Left ventricle myocardium inferior (tissue), 1 donor: ENCODE measurements at places on chromosomes 13 and 19. TPM values are rescaled to one million over a fixed set of nuclear protein-coding genes. Genes with fewer than 3 reads are reported as not detected.

GRCh38 chr13:51240958-51241357, 18.8 kb downstream of the FAM124A start:
- no peaks in the 10 kb centered on the region for H3K36me3 ChIP-seq
- no peak overlapping the region for H3K4me3 ChIP-seq
- peak overlapping the region; percentile 48 for H3K27ac ChIP-seq

- no peak overlapping the region for H3K4me3 ChIP-seq
- no peak for DNase-seq
- peak overlapping the region; percentile 99 for H3K27ac ChIP-seq
- H3K27me3 ChIP-seq, result no peaks in the 10 kb centered on the region
- peaks cover 37% of the 10 kb centered on the region for H3K4me1 ChIP-seq
- peaks cover 31% of the 10 kb centered on the region for H3K36me3 ChIP-seq
These were observed 1.5 kb upstream of the UPF3A start for GRCh38 chr13:114279758-114280355.

GRCh38 chr13:40980461-40980860, 38.7 kb downstream of the ELF1 start:
- no peaks in the 10 kb centered on the region for H3K27me3 ChIP-seq
- DNase-seq, result no peak
- H3K4me3 ChIP-seq, result peak overlapping the region; percentile 58
- H3K4me1 ChIP-seq, result peaks cover 100% of the 10 kb centered on the region
- H3K27ac ChIP-seq, result peak overlapping the region; percentile 86

GRCh38 chr13:50991579-50992521, 82.3 kb downstream of the RNASEH2B start:
- no peaks in the 10 kb centered on the region for H3K27me3 ChIP-seq
- no peak for DNase-seq
- no peaks in the 10 kb centered on the region for H3K36me3 ChIP-seq
- H3K27ac ChIP-seq, result peak overlapping the region; percentile 23
- peaks cover 27% of the 10 kb centered on the region for H3K4me1 ChIP-seq
- H3K4me3 ChIP-seq, result no peak overlapping the region

DNA sequence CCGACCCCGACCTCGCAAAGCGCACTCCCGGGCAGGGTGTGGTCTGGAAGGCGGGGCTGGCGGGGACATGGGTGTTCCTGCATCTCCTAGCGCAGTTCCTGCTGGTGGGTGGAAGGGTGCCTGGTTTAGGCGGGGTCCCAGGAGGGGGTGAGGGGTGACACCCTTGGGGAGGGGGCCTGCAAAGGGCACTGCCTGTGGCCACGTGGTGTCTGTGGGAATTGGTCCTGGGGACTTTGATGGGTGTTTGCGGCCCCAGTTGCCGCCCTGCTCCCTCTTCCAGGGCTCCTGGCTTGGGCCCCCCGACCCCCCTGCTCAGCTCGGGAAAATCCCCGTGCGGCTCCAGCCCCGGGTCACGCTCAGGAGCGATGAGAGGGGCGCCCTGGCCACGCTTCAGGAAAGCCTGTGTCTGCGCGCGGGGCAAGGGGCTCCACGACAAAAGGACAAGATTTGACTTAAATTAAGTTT, 19.1 kb downstream of the WTIP start:
- DNase-seq, result peak; percentile 18
- H3K4me1 ChIP-seq, result peaks cover 33% of the 10 kb centered on the region
- peaks cover 35% of the 10 kb centered on the region for H3K36me3 ChIP-seq
- H3K27ac ChIP-seq, result peak overlapping the region; percentile 60
- H3K27me3 ChIP-seq, result no peaks in the 10 kb centered on the region

DNA sequence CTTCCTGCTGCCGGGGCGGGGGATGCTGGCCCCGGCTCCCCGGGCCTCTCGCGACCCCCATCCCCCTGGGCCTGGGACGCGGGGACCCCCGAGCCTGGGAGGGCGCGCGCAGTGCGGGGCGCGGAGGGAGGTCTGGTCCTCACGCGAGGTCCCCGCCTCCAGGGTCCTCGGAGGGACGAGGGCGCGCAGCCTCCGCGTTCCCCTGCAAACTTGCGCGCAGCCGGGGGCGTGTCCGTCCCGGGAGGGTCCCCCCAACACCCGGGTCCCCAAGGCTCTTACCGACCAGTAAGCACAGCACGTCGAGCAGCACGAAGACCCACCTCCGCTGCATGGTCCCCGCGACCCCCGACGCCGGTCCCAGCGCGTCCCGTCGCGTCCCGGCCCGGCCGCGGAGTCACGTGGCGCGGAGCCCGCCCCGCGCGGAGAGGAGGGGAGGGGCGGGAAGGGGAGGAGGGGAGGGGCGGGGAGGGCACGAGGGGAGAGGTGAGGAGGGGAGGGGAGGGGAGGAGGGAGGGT, at the start of gene PLPP2:
PLPP2 (minus strand) TSS at position 398 of the 516 bp plus-strand sequence; CDS start at position 331, 67 bp downstream.
- no peak for DNase-seq
- no peak within 1 kb of the TSS for H3K27ac ChIP-seq
- H3K36me3 ChIP-seq, result no peaks in the 10 kb centered on the region
- peak within 1 kb of the TSS; percentile 58 for H3K4me3 ChIP-seq
- peaks cover 77% of the 10 kb centered on the region for H3K27me3 ChIP-seq

GRCh38 chr13:21980049-21980448, 309.2 kb downstream of the FGF9 start:
- H3K27me3 ChIP-seq, result no peaks in the 10 kb centered on the region
- no peak overlapping the region for H3K27ac ChIP-seq
- H3K4me1 ChIP-seq, result no peaks in the 10 kb centered on the region
- H3K4me3 ChIP-seq, result no peak overlapping the region

DNA sequence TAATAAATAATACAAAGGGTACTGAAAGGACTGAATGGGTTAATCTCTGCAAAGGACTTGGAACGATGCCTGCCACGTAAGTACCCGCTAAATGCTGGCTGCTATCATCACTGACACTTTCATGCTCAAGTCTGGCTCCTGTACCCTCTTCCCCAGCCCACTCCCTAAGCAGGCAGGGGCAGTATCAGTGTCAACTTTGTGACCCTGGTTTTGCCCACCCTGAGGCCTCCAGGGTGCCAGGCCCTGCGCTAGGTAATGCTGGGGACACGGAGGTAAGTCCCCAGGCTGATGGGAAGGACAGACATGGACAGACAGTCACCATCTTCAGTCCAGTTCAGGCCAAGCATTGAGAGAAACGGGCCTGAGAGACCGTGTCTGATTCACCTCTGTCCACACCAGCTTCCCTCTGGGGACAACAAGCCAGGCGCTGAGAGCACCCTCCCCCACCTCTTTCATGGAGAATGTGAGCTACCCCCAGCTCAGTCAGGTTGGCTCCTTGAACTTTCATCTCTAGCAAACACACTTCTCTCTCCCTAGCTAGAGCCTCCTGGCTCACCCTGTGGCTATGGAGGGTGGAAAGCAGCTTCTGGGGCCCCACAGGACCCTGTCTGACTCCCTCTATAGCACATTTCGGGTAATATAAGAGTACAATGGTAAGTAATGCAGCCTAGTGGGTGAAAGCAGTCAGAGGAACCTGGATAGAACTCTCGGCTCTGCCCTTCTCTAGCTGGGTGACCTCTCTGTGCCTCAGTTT, 800 bp downstream of the ETFB start:
- H3K4me3 ChIP-seq, result peak overlapping the region; percentile 86
- DNase-seq, result no peak
- no peaks in the 10 kb centered on the region for H3K36me3 ChIP-seq
- H3K27me3 ChIP-seq, result no peaks in the 10 kb centered on the region
- H3K27ac ChIP-seq, result peak overlapping the region; percentile 97

DNA sequence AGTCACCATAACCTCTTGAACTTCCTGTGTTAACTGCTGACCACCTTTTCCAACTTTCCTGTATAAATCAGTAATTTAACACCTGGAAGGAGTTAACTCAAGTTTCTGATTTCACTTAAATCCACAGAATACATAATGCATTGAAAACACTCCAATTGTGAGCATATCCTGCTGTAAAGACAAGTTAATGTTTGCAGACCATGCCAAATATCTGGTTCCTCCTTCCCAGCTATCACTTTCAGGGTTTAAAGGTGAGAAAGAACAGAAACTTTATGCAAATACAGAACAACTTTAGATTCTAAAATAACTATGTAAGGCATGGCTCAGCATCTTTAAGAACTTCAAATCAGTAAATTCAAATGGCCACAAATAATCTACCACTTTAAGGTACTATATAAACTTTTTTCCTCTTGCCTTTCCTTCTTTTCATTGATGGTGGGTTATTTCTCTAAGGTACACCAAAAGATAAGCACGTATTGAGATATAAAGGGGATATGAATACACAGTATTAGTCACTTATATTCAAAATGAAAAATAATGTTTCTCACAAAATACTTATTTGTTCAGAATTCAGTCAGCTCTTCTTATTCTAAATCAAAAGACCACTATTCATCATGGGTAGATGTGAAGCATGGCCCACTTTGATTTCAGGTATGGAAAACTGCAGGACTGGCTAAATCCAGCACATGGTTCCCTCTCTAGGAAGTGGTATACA, 6.6 kb upstream of the TPTE2 start:
- DNase-seq, result no peak
- peaks cover 22% of the 10 kb centered on the region for H3K27me3 ChIP-seq
- no peaks in the 10 kb centered on the region for H3K36me3 ChIP-seq
- H3K4me1 ChIP-seq, result peaks cover 3% of the 10 kb centered on the region

- no peaks in the 10 kb centered on the region for H3K36me3 ChIP-seq
- H3K27me3 ChIP-seq, result peaks cover 23% of the 10 kb centered on the region
These were observed 13.8 kb downstream of the TIMM13 start for GRCh38 chr19:2413629-2414028.

GRCh38 chr13:20553311-20553710, 13.6 kb upstream of the IFT88 start:
- no peak overlapping the region for H3K4me3 ChIP-seq
- no peaks in the 10 kb centered on the region for H3K27me3 ChIP-seq
- no peaks in the 10 kb centered on the region for H3K36me3 ChIP-seq
- DNase-seq, result no peak

DNA sequence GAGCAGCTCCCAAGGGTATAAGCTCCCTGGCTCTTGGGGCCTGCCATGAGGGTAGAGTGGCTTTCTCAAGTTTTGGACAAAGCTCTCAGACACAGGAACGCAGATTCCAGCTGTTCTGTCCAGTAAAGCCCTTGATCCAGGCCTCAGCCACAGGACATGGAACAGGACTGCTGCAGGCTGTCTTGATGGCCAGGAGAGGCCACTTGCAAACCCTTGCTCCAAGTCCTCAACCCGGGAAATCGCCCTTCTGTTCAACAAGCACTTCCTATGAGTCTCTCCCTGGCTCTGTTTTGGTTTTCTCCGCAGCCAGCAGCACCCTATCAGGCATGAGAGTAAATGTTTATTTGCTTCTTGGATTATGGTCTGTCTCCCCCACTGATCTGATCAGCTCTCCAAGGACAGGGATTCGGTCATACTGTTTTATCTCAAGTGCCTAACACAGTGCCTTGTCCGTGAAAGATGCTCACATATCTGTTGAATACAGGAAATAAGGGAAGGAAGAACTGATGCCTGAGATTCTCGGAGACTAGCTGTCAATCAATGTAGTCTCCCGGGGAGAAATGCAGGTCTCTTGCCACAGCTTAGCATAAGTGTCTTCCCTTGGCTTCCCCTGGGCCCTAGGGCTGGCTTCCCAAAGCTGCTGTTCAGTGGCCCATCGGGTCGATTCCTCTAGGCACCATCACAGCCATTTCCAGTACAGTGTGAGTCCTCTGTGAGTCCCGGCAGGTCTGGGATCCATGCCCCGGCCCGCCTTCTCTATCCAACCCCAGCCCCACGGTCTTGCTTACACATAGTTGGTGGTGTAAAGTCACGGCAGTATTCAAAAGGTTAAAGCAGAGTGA, 90.8 kb downstream of the TSHZ3 start:
- no peaks in the 10 kb centered on the region for H3K36me3 ChIP-seq
- H3K27ac ChIP-seq, result no peak overlapping the region
- H3K27me3 ChIP-seq, result peaks cover 59% of the 10 kb centered on the region
- no peak for DNase-seq

DNA sequence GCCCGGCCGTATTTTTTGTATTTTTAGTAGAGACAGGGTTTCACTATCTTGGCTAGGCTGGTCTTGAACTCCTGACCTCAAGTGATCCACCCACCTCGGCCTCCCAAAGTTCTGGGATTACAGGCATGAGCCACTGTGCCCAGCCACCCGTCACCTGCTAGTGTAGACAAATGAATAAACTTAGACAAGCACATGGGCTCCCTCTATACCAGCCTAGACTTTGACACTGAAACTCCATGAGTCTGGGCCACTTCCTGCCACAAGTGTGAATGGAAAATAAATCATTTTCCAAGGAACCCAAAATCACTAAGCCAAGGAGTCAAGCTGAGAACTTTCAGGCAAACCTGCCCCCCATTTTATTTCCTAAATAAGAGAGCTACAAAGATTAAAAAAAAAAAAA, 27.0 kb upstream of the TPT1 start:
- peaks cover 12% of the 10 kb centered on the region for H3K36me3 ChIP-seq
- H3K27ac ChIP-seq, result no peak overlapping the region
- H3K27me3 ChIP-seq, result no peaks in the 10 kb centered on the region
- no peak for DNase-seq
- peaks cover 42% of the 10 kb centered on the region for H3K4me1 ChIP-seq

- H3K27ac ChIP-seq, result no peak overlapping the region
- H3K36me3 ChIP-seq, result no peaks in the 10 kb centered on the region
- no peaks in the 10 kb centered on the region for H3K4me1 ChIP-seq
- H3K27me3 ChIP-seq, result no peaks in the 10 kb centered on the region
- no peak for DNase-seq
These were observed 104.2 kb downstream of the SLITRK6 start for GRCh38 chr13:85694992-85695391.

DNA sequence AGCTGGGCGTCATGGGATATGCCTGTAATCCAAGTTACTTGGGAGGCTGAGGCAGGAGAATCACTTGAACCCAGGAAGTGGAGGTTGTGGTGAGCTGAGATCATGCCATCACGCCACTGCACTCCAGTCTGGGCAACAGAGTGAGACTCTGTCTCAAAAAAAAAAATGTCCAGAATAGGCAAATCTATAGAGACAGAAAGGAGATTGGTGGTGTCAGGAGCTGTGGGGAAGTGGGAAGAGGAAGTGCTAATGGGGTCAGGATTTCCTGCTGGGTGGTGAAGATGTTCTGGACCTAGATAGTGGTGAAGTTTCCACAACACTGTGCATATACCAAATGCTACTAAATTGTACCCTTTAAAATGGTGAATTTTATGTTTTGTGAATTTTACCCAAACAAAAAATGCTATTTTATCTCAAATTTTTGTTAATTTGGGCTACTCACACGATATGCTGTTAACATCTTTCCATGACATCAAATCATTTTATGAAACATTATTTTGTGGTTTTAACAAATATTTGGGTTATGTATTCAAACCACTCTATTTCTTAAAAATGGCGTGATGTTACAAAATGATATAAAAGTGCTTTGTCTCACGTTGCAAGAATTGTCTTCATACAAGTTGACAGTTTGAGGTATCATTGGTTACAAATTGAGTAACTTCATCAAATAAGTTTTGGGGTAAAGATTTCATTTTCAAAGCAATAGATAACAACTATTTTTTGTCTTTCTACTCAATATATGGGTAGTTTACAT, 7.4 kb upstream of the CYP4F3 start:
- H3K4me3 ChIP-seq, result no peak overlapping the region
- no peaks in the 10 kb centered on the region for H3K4me1 ChIP-seq
- peaks cover 68% of the 10 kb centered on the region for H3K27me3 ChIP-seq
- no peaks in the 10 kb centered on the region for H3K36me3 ChIP-seq
- no peak overlapping the region for H3K27ac ChIP-seq

Gene CGB2
- not detected for total RNA-seq

Gene WDR62
- total RNA-seq, result 17.7 TPM

Gene OR10H1
- total RNA-seq, result not detected

Gene MRPS31
- 32.2 TPM for total RNA-seq

Gene ZSCAN18
- total RNA-seq, result 76.1 TPM

Gene PPAN
- total RNA-seq, result 23.6 TPM
